ENCODE measurements at places on chromosomes 3 and 15.
A peak's percentile ranks its signal among the peaks of the same experiment; 100 is the strongest.

DNA sequence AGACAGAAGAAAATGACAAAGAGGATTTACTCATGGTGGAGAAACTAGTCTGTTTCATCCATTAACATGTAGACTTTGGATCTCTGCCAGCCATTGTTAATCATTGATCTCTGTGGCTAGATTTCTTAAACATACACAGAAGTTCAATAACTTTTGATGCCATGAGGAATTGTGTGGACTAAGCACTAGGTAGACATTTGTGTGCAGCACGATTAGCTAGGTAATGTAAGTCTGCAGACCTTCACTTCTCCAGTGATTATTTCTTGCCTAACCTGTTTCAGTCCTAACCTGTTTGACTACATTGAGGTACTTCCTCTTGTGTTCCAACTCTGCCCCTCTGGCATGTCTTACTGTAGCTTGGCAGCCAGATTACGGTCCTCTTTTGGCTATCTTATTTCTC is 928.5 kb upstream of the ROBO1 start:
- DNase-seq = no peak

DNA sequence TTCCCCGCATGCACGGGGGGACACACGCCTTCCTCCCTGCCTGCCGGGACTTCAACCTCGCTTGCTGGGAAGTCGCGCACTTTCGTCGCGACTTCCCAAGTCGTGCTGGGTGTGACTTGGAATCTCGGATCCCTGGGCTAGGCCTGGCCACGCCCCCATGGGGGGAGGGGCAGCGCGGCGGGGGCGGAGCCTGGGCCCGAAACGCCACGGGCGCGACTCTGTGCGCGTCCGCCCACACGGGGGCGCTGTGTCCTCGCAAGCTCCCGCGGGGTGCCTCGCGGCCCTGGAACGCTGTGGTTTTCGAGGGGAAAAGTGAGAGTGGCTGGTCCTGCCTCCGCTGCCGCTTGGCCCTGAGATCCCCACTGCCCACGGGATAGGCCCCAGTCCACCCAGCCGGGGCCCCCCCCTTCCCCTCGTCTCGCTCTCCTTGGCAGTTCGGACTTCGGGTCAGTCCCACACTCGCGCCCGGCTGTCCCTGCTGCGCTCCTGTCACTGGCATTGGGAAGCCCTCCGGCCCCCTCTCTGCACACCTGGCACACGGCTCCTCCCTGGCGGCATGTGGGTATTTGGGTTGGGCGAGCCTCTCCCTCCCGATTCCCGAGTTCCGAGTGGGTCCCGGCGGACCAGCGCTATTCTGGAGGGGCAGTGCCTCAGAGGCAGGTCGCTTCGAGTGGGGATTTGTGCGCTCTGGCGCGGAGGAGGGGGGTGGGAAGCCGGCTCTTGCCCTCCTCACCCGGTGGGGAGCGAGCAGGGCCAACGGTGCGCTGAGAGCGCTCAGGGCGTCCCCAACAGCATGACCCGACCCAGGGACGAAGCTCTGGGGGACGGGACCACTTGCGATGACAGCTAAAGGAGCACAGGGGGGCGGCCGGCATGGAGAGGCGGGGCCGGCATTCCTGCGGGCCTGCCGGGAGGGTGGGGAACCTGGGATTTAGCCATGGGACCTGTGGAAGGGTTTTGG is 23.6 kb downstream of the SEC61A1 start:
- DNase-seq = peak; percentile 89

DNA sequence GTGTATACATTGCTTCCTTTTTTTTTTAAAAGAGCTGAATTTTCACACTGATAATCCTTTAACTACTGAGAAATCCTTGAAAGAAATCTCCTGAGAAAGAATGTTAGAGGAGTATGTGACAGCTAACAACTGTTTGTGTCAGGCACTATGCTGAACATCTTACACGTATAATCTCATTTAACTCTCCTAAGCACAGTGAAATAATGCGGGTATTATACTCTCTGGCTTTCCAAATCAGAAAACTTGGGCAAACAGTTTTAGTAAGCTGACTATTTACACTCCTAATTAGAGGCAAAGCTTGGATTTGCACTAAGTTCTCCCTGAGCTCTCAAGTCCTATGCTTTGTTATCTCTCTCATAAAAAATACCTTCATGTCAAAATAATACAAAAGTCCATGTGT is 69.3 kb downstream of the SMARCC1 start:
- no peak for DNase-seq

DNA sequence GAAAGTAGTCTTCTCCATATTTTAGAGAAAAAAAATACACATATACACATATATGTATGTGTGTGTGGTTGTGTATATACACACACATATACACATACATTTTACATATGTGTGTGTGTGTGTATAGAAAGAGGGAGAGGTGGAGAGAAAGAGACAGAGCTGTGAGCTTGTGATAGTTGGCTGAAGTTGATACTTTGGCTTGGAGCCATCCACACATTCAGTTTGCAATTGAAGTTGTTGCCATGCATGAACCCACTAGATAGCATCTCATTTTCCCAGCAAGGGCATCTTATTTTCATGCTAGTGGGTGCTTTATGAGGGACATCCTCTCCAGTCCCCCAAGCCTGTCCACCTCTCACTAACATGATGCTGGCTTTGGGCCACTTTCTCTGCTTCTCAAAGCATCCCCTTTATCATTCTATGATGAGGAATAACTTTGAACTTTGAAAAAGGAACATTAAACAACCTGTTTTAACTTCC is 228.6 kb downstream of the ZNF621 start:
- DNase-seq = no peak

- DNase-seq = no peak
These were observed 519.6 kb downstream of the NTRK3 start for GRCh38 chr15:87736891-87737389.

GRCh38 chr15:60464836-60465630 is 13.9 kb downstream of the ICE2 start:
- no peak for DNase-seq

- peak; percentile 36 for DNase-seq
These were observed 551 bp downstream of the NCBP2 start for GRCh38 chr3:196941729-196942225.

DNA sequence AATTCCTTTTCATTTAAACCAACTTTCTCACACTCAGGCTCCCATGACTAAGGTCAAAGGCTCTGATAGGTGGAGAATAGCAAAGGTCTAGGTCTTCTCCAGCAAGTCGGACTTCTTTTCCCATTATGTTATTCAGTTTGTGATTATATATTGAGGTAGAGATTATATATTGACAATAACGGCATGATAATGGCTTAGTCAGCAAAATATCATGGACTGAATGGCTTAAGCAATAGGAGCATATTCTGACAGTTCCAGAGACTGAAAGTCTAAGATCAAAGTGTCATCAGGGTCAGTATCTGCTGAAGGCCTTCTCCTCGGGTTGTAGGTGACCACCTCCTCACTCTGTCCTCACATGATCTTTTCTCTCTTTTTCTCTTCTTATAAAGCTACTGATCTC is 1251.4 kb downstream of the ROBO1 start:
- no peak for DNase-seq

- DNase-seq = no peak
These were observed 85.9 kb downstream of the FAIM start for GRCh38 chr3:138694287-138695007.

GRCh38 chr15:101723171-101723873 is 951 bp downstream of the TARS3 start:
- DNase-seq = no peak

All from left hindlimb (tissue), 1 donor.